NCI-H345 (cell line): ENCODE measurements at places on chromosomes 4 and X.

DNA sequence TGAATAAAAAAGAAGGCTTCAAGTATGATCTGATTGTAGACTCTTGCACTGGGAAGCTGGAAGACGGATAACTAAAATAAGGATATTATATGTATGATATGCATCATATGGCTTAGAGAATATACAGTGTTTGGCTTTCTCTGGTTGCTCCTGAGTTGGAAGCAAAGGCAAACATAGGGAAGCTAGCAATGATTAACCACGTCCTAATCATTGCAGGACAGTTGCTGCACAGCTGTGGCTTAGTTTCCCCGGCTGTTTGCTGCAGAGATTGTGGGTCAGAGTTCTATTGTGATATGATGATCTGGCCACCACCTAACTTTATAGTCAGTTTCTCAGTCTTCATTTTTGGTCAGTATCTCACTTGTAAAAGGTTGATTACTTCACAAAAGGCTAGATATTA is 36.3 kb upstream of the PARM1 start:
- no peak for DNase-seq

DNA sequence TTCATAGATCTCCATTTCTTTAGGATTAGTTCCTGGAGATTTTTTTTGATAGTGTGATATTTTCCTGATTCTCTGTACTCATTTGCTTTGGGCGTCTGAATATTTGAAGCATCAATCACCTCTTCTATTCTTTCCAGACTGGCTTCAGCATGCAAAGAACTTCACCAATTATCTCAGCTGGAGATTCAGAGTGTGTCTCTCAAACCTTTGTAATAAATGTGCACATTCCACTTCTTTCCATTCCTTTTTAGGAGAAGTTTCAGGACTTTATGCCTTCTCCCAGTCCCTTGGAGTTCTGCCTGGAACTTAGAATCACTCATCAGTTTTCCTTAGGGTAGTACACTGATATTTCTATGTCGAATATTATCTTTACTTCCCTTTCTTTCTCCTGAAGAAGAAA is 334.8 kb downstream of the TEX13C start:
- DNase-seq, result no peak

GRCh38 chr4:114368751-114369150 is 229.9 kb upstream of the UGT8 start:
- DNase-seq, result no peak

- DNase-seq, result no peak
Measured at GRCh38 chrX:136130931-136131833, 16.2 kb upstream of the FHL1 start.

DNA sequence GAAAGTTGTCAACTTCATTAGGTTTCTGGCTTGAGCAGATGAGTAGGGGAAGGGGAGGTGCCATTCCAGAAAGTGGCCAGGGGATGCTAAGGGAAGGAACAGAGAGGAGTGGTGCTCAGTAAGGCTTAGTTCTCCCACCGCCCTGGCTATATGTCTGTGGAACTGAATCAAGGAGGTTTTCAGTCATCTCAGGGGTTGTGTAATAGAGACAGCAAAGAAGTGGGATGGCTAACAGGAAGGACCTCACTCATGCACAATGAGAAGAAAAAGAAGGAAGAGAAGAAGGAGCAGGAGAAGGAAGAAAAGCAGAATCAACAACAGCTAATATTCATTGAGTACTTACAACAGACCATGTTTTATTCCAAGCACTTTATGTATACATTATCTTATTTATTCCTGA is 368.7 kb downstream of the MID1IP1 start:
- no peak for DNase-seq

DNA sequence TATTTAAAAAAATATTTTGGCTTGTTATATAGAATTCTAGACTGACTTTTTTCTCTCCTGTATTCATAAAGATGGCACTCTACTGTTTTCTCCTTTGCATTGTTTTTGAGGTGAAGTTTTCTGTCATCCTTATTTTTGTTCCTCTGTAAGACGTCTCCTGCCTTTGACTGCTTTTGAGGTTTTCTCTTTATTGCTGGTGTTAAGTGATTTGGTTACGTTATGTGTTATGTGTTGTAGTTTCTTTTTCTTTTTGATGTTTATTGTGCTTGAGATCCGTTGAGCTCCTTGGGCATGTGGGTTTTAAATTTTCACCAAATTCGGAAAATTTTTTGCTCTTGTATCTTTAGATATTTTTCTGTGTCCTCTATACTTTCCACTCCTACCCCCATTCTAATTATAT is 50.0 kb downstream of the KDM6A start:
- DNase-seq, result no peak

DNA sequence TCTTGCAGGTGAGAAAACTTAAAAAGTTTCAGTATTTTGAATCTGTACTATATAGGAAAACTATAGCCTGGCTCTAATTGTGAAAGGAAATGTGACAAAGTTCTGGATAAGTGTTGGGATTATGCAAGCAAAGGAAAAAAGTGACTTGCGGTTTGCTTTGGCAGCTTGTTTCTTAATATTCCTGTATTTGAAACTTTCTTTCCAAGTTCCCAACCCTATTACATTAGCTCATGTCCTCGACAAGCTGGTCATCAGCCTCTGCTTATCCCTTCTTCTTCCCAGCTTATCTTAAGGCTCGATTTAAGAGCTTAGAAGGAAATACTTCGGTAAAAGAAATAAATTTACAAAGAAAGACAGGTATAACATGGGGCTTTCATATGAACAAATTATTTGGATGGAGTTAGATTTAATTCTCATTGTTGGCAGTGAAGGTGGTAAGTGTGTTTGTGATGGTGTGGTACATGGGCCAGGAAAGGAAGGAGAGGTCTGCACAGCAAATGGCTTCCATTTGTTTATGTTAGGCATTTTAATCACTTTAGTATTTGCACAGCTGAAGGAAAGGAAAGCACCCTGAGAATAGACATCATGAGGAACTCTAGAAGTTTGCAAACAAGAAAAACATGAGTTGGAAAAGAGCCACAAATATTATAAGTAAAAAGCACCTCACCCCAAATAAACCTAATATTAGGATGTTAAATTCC is 5.1 kb upstream of the MYOZ2 start:
- DNase-seq, result no peak

DNA sequence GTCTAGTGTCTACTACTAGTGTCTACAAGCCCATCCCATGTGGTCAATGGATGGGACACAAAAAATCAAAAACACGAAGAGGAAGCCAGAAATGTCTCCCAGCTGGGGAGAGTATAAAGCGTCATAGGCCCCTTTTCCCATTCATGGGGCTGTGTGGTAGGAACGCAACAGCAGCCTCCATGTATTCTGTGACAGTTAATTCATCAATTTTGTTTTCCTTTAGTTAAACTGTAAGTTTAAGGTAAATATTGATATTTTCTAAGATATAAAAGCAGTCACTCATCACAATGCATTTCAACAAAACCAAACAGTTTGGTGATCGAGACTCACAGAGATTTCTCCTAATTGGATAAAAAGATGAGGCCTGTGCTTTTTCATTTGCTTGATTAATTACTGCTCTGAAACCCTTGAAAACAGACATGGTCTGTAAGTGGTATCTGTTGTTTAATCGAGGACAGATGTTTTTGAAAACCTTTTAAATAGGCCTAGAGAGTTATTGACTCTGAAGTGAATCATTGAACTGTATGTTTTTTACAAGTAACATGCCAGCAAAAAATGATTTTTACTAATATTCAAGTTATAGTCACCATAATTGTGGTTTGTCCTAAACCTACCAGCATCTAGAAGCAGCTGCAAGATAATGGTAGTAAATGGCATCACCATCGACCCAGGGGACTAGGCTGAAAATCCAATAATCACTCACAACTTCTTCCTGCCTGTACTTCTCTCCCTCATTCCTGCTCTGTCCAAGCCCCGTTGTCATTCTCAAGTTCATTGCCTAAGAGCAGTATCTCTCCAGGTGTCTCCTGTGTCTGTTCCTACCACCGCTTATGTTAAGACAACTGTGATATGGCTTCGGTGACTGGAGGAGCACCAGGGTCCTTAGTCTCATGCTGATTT is 87.7 kb upstream of the SHISA3 start:
- DNase-seq, result no peak

- no peak for DNase-seq
Measured at GRCh38 chrX:68599256-68600152, 48.0 kb upstream of the STARD8 start.

DNA sequence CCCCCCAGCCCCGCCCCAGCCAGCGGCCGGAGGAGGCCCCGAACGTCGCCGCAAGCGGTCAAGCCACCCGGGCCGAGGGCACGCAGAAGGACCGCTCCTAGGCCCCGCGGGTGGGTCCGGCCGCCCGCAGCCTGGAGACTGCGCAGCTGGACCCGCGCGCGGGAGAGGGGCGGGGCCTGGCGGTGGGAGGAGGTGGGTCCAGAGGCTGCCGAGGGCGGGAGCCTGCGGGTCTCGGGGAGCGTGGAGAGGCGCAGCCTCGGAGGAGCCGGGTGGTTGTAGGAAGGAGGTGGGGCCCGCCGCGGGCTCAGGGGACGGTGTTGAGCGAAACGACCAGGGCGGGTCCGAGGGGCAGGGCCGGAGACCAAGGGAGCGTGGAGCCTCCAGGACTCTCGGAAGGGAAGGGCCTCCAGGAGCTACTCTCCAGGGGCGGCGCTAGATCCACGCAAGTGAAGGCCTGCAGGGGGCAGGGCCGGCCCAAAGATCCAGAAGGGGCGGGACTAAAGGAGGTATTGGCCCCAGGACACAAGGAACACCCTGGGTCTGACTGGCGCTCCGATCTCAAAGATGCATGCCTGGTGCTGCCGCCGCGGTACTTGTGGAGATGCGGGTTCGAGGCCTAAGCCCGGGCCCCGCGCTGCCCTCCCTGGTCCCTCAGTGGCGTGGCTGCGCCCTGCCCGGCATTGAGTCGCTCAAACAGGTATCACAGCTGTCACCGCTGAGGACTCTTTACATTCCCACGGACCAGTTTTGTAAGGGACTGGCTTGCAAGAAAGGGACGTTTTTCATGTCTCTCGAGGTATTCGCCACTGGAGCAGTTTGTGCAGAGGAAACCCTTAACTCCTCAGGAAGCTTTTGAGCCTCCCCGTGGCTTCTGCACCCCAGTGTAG is 5.9 kb downstream of the TIMM17B start:
- peak; percentile 88 for DNase-seq

DNA sequence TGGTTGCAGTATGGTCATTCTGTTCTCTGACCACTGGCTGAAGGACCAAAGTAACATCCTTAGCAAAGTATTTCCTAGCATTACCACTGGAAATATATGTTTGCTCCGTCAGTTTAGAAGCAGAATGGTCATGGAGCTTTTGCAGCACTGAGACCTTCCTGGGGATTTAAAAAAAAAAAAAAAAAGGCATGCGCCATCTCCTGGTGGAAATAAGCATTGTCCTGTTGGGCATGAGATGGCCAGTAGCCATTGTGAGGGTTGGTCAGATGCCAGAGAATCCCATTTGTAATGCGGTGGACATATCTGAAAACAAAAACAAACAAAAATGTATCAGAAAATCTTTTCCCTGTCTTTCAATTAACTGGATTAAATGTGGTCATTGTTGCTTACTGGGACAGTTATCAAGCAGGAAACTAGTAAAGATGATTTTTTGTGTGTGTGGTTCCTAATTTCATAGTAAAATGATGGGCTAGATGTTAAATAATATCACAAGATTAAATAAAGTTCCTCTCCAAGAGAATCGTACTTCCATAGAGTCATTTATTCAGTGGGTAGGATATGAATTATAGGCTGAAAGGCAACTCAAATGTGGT is 139.6 kb downstream of the SOWAHB start:
- peak; percentile 2 for DNase-seq

GRCh38 chrX:500481-501010 is 113.8 kb upstream of the PPP2R3B start:
- no peak for DNase-seq

DNA sequence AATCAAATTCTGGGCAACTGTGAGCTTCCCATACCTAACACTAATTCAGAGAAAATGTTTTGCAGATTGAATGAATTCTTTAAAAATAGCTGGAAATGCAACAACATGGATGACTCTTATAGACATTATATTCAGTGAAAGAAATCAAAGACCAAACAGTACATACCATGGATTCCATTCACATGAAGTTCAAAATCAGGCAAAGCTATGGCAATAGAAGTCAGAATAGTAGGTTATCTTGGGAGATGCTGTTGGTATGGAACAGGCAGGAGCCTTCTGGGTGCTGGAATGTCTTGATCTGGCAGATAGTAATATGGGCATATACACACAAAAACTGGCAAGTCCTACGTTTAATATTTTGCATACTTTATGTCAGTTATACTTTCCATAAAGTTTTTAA is 25.5 kb upstream of the CBLL2 start:
- DNase-seq, result no peak

DNA sequence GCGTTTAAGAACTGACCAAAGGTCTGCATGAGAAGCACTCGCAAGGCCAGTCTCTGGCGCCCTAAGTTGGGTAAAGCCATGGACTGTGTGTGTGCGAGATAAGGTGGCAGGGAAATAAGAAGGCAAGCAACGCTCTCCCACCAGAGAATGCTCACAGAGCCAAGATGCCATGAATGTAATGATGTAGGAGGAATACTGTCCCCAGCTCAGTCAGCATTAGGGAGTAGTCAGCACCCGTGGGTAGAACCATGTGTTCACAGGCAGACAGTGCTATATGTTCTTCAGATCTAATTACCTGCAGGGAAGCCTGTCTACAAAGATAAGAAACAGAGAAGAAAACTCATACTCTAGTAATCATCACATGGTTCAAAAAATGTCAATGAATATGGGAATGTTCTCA is 68.8 kb downstream of the SEC24D start:
- DNase-seq, result no peak

GRCh38 chr4:107130157-107130556 is 94.0 kb upstream of the DKK2 start:
- no peak for DNase-seq

- DNase-seq, result no peak
Measured at GRCh38 chr4:150943818-150944217, 71.3 kb downstream of the LRBA start.

- no peak for DNase-seq
Measured at GRCh38 chr4:10623241-10623640, 61.3 kb downstream of the CLNK start.

DNA sequence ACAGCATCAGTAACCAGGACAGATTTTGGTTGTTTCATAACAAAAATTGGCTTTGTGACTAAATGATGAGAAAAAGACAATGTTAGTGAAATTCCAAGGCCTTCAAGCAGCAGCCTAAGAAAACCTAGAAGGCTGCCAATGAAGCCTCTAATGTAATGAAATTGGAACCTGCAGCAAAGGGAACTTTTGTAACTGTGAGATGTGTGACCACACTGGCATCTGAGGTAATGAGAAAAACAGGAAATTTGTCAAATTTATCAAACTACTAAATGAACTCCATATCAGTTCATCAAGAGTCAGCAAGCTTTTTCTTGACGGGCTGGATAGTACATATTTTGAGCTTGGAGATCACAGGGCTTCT is 30.4 kb upstream of the EMCN start:
- no peak for DNase-seq

- no peak for DNase-seq
Measured at GRCh38 chrX:100625985-100626491, 10.6 kb downstream of the TSPAN6 start.

DNA sequence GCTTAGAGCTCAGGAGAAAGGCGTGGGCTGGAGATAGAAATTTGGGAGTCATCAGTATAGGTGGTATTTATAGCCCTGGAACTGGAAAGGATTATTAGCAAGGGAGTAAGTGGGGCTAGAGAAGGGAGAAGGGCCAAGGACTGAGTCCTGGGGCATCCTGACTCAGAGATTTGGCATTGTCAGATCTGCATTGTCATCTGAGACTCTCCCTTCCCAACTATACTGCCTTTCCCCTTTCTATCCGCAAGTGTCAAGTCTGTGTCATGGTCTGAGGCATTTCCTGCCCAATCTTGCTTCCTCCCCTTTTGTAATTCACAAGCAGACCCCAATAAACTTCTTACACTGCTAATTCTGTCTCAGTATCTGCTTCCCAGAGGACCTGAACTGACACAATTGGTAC is 24.4 kb upstream of the SLC25A43 start:
- DNase-seq, result no peak

- DNase-seq, result no peak
Measured at GRCh38 chr4:7273738-7274297, 81.5 kb downstream of the SORCS2 start.
